ENCODE measurements at places on chromosomes 6 and 20.

DNA sequence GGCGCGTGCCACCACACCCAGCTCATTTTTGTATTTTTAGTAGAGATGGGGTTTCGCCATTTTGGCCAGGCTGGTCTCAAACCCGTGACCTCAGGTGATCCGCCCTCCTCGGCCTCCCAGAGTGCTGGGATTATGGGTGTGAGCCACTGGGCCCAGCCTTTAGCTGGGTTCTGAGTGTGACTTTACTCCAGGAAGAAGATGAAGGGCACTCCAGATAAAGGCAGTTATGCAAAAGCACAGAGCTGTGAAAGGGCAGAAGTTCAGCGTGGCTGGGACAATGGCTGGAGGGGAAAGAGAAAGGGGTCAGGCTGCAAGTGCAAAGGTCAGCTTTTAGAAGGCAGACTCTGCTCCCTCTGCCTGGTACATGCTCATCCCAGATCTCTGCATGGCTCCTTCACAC lies 39.7 kb downstream of the MAP3K5 start:
- no peak for DNase-seq

GRCh38 chr6:112221981-112222852 lies 32.1 kb downstream of the LAMA4 start:
- peak; percentile 91 for DNase-seq

DNA sequence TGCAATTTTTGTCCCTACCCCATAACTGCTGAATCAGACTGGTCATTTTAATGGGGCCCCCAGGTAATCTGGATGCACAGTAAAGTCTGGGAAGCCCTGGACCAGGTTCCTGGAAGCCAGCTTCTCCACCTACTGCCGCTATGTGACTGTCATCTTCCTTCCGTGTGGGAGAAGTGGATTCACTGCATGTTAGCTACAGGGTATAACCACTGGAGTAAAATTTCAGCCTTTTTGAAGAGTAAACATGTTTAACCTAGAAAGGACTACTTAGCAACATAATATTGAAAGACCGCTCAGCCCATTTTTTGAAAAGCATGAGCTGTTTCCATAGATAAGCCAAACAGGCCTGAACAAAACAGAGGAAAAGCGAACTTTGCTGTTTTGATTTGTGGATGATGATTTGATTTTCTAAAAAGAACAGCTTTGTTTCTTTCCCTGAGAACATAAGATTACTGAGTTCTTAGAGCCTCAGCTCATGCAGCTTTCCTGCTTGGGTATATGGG lies 208.1 kb downstream of the PLCB4 start:
- DNase-seq = no peak

GRCh38 chr6:27948237-27948636 lies 8.8 kb upstream of the OR2B6 start:
- no peak for DNase-seq

DNA sequence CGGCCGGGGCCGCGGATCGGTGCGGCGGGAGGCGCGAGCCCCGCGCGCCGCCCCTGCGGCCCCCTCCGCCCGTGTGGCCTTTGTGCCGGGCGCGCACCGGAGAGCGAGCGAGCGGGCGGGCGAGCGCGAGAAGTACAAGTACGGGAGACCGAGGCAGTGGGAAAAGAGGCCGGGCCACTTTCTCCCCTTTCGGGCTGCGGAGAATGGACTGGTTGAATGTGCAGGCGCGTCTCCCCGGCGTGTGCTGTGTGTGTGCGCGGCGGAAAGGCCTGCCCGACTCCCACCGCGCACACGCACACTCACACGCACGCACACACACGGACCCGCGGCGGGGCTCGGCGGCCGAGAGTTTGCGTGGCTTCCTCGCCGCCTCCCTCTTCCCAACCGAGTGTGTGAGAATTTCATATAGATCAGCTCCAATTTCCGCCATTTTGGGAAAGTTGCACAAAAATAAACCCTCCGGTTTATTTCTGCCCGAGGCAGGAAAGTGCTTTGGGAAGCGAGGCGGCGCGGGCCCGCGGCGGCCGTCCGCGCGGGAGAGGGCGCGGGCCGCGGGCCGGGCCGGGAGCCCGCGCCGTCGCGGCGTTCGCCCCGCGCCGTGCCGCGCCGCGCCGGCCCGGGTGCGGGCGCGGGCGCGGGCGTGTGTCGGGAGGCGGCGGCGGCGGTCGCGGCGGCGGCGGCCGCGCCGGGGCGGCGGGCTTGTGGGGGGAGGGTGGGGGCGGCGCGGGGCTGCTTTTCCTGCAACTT lies 1.1 kb downstream of the L3MBTL3 start:
- DNase-seq = peak; percentile 47

- DNase-seq = peak; percentile 59
These were observed 7.2 kb upstream of the IPCEF1 start for GRCh38 chr6:154363821-154364220.

DNA sequence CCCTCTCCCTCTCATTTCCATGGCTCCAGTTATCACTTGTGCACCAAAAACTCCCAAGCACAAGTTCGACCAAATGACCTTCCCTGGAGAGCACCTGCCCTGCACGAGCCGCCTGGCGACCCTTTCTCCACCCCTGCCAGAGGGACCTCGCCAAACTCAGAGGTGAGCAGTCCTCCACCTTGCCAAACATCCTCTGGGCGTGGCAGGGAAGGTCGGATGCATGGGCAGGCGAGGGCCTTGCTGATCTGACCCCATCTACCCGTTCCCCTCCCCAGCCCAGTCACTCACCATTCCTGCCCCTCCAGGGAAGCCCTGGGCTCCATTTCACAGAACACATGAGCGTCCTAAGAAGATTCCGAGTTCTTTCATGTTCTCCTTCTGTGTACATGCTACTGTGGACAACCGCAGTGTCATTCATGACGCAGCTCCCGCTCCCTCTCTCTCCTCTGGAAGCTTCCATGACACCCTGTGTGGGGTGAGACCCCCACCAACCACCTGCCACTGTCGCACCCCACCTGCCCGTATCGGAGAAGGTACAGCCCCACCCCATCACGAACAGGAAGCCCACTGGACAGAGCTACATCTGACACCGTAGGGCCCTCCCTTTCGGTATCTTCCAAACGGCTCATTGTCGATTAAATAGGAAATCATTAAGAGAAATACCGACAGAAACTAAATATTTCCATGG lies 104.3 kb downstream of the DACT2 start:
- DNase-seq = no peak

- DNase-seq = peak; percentile 72
These were observed 43.6 kb upstream of the IER3 start for GRCh38 chr6:30787954-30788353.

- DNase-seq = no peak
These were observed 64.7 kb upstream of the GATA5 start for GRCh38 chr20:62540504-62540903.

DNA sequence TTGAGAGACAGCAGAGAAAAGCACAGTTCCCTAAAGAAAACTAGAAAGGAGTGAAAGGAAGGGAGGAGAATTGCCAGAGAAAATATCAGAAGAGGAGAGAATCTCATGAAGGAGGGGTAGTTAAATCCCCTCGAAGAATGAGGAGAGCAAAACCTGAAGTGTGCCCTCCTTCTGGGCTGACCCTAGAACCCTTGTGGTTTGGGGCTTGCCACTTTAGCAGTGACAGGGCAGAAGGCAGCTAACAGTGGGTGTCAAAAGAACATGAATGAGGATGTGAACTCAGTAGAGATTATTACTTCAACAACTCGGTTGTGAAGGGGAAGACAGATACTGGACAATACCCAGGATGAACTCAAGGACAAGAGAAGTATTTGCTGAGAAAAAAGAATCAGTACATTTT lies 73.6 kb downstream of the RALGAPA2 start:
- DNase-seq = no peak

- no peak for DNase-seq
These were observed at the start of gene DCDC2 for GRCh38 chr6:24357336-24358218. TSS of gene DCDC2 (minus strand) at chr6:24358059. CDS start at chr6:24357750, 309 bp downstream.

DNA sequence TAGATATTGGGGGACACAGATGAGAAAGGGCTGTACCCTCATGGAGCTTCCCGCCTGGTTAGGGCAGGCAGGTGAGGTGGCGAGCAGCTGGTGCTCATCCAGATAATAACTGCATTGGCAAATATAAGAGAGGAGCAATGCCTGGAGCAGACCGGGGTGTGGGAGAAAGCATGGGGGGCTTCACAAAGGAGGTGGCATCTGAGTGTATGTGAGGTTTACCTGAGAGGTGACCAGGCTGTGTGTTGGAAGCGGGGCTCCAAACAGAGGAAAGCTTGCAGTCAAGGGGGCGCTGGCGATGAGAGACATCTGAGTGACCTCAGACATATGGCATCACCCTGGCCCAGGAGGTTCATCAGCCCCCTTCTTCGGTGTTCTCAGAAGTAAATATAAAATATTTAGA lies 72.1 kb upstream of the PMEPA1 start:
- no peak for DNase-seq

GRCh38 chr20:63123331-63123741 lies 92.6 kb downstream of the YTHDF1 start:
- no peak for DNase-seq

- peak; percentile 83 for DNase-seq
These were observed 80.1 kb upstream of the NXT1 start for GRCh38 chr20:23270382-23270911.

DNA sequence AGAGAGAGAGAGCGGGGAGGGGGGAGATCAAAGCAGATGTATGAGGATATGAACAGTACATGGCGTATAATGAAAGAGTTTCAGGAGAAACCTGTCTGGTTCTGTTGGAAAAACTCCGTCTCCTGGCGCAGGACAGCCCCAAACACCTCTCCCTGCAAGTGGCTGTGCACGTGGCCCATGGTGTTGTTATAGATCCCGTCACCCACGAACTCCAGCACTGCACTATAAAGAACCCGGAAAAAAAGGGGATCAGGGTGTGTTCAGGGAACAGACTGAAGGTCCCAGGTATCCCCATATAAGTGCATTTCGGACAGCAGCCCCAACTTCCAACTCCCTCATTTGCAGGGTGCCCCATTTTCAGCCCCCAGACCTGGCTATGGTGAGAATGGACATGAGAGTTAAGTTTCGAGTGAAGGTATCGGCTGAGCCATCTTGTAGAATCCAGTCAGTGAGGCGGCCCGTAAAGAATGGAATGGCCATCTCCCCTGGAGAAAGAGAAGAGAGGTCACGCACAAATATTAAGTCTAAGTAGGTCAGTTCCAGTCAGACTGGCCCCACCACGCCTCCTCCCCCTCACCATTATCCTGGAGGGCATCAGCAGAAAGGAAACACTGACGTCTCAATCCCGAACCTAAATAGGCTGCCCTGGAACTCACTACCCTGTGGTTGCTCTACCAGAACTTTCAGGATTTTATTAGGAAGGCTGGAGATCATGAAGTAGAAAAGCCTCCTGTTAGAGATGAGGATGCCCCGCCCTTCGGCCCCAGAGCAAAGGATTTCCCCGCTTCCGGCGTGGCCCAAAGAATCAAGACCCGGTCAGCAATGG lies 1.3 kb downstream of the TAP1 start:
- DNase-seq = no peak

GRCh38 chr6:108616544-108616943 lies 55.8 kb downstream of the FOXO3 start:
- DNase-seq = no peak

DNA sequence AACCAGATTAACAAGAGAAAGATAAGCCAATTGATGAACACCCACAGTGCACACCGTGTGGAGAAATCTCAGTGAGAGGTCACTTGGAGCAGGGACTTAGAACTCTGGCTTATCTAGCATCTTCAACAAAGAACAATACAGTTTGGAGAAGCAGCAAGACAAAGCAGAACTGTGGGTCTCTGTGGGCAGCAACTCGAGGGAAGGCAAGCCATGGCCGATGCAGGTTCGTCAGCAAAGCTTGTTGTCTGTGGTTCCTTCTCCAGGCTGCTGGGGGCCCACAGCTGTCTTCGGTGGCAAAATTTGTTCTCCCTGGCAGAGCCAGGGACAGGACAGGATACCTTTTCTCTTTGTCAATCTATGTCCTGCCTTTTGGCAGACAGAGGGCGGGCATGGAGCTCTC lies 22.1 kb downstream of the RPP40 start:
- no peak for DNase-seq

DNA sequence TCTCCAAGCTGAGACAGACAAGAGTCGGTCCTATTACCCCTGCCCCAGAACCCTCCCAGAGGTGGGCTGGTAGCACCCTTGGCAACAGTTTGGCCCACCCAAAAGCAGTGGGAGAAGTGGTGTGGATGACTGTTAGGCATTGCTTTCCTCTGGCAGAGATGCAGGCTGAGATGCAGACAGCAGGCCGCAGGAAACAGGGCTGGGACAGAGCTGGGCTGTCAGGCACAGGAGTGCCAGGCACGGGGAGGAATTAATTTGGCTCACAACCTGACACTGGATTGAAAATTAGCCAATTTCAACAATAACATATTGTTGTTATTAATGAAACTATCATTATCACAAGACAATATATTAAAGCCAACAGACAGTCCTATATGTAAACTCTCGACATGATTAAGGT lies 15.7 kb upstream of the SIRT5 start:
- DNase-seq = no peak

DNA sequence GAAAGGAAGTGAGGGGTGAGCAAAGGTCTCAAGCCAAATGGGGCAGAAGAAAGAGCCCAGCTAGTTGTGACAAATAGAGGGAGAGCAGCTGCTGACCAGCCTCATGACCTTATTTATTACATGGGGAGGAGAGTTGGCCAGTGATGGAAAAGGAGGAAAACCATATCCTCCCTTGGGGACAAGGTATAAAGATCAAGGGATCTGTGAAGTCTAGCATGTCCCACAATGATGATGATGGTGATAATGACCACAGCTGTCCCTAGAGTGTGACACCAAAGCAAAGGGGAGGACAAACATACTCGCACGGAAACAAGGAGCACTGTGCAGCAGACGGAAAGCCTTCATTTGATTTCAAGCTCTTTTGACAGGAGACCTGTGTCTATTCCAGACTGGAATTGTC lies 190.4 kb upstream of the MCHR2 start:
- DNase-seq = no peak

GRCh38 chr20:53658973-53659372 lies 65.3 kb upstream of the ZNF217 start:
- no peak for DNase-seq

- no peak for DNase-seq
These were observed 116.8 kb upstream of the SLC22A23 start for GRCh38 chr6:3573670-3574069.

DNA sequence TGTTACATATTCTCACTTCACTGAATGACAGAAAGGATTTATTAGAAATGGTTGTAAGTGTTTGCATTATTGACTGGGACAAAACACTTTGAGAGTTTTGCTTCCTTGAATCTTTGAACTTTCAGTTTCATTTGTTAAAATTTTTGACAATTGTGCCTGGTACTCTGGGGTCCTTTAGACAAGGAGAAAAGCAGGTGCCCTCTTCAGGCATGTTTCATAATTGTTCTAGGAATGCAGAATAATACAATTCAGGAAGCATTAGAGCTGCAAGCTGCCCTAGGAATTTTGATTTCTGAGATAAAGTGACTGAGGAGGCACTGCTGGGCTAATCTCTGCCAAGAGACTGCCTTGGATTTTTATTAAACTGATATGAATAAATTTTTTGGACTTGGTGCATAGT lies 49.7 kb downstream of the TOP1 start:
- DNase-seq = peak; percentile 70

- DNase-seq = peak; percentile 81
These were observed 5.0 kb downstream of the DST start for GRCh38 chr6:56637640-56638039.

All from fibroblast of skin of right biceps (primary cell).